ENCODE measurements at places on chromosomes 6 and 20.

- no peak for DNase-seq
Observed at GRCh38 chr6:125528621-125529041, 220.8 kb upstream of the HEY2 start.

GRCh38 chr6:125899726-125900182, 56.8 kb upstream of the HINT3 start:
- no peak for DNase-seq

DNA sequence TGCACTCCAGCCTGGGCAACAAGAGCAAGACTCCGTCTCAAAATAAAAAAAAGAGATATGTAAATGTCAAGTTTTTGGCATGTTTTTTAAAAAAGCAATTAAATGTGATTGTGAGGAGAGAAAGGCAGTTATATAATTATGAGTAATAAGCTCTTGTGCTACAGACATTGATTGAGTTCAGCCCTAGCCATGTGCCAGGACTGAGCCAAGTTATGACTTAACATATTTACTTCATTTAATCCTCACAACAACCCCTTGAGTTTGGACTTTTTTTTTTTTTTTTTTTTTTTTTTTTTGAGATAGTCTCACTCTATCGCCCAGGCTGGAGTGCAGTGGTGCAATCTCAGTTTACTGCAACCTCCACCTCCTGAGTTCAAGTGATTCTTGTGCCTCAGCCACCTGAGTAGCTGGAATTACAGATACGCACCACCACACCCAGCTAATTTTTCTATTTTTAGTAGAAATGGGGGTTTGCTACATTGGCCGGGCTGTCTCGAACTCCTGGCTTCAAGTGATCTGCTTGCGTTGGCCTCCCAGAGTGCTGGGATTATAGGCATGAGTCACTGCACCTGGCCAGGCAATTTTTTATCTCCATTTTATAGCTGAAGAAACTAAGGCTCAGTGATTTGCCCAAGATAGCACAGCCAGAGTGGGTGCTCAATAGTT, 15.0 kb upstream of the CSE1L start:
- DNase-seq = no peak

DNA sequence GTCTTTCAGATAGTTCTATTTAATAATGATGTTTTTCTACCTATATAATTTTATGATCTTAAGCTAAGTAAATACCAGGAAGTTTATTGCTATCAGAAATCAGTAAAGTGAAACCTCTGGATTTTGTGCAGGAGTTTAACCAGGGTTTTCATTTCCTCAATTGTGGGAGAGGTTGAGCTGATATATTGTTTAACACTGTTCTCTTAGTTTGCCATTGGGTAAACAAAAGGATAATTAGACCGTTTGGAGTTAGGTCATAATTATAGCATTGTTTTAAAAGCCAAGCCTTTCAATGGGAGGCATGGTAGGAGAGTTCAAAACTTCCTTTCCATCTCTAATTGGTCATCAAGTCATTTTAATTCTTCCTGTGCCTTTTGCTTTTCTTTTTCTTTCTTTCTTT, 58.7 kb downstream of the STXBP5 start:
- DNase-seq = no peak

GRCh38 chr6:36118550-36119107, 11.7 kb upstream of the MAPK13 start:
- no peak for DNase-seq

GRCh38 chr6:156508126-156508525, 269.1 kb upstream of the ARID1B start:
- DNase-seq = no peak

GRCh38 chr6:24549158-24549557, 54.4 kb downstream of the ALDH5A1 start:
- DNase-seq = no peak

GRCh38 chr6:55826941-55827340, 48.4 kb downstream of the BMP5 start:
- no peak for DNase-seq

All from progenitor cell of endocrine pancreas (in vitro differentiated cells).